Effector memory CD8-positive, alpha-beta T cell (primary cell): ENCODE measurements at places on chromosomes 2 and 18.

DNA sequence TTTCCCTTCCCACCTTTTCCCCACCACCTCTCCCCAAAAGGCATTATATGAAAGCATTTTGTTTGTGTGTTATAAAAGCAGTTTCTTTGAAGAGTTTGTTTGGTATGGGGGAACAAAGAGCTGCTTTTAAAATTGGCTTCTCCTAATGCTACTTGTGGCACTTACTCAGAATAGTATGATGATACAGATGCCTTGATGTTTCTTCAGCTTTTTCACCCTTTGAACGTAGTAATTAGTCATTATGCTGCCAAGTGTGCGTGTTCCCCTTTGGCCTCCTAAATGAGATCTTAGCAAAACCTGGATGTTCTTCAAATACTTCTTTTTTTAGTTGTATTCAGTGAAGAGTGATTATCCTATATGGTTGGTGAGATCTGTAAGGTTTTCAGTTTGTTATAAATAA is 183.4 kb downstream of the PTGR3 start:
- DNase-seq: no peak
- H3K36me3 ChIP-seq: peaks cover 3% of the 10 kb centered on the region
- no peaks in the 10 kb centered on the region for H3K27me3 ChIP-seq
- H3K4me3 ChIP-seq: peak overlapping the region; percentile 13
- H3K4me1 ChIP-seq: peaks cover 20% of the 10 kb centered on the region

- no peak overlapping the region for H3K27ac ChIP-seq
- H3K4me1 ChIP-seq: no peaks in the 10 kb centered on the region
- no peaks in the 10 kb centered on the region for H3K36me3 ChIP-seq
- H3K27me3 ChIP-seq: no peaks in the 10 kb centered on the region
- no peak overlapping the region for H3K4me3 ChIP-seq
- no peak for DNase-seq
Measured at GRCh38 chr2:125424266-125424785, 1231.6 kb upstream of the GYPC start.

DNA sequence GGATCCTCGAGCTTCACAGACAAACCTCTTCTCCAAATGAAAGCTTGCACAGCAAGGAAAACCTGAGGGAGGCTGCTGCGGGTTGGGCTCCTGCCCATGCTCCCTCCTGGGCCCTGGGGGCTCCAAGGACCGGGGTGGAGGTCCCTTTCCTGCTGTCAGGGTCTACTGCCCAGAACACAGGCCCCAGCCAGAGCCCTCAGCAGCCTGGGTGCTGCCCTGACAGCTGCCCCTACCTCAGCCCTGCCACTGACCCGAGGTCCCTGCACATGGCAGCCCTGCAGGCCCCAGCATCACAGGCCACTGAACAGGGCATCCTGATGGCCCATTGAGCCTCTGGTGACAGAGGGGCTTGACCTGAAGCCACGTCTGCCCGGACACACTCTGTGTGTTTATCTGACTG is 41.0 kb downstream of the CROCC2 start:
- H3K4me3 ChIP-seq: no peak overlapping the region
- no peaks in the 10 kb centered on the region for H3K4me1 ChIP-seq
- no peak for DNase-seq
- peaks cover 39% of the 10 kb centered on the region for H3K27me3 ChIP-seq
- H3K36me3 ChIP-seq: no peaks in the 10 kb centered on the region
- H3K27ac ChIP-seq: no peak overlapping the region

- no peak overlapping the region for H3K27ac ChIP-seq
- H3K4me3 ChIP-seq: no peak overlapping the region
- H3K36me3 ChIP-seq: peaks cover 43% of the 10 kb centered on the region
Measured at GRCh38 chr2:236127010-236127409, 41.2 kb downstream of the GBX2 start.

- H3K36me3 ChIP-seq: no peaks in the 10 kb centered on the region
- no peak overlapping the region for H3K27ac ChIP-seq
- peaks cover 22% of the 10 kb centered on the region for H3K27me3 ChIP-seq
- no peak for DNase-seq
- peak overlapping the region; percentile 44 for H3K4me3 ChIP-seq
Measured at GRCh38 chr2:131034122-131035051, 58.9 kb downstream of the FAM168B start.

GRCh38 chr2:73269686-73270465 is 14.4 kb downstream of the FBXO41 start:
- no peaks in the 10 kb centered on the region for H3K27me3 ChIP-seq
- no peak for DNase-seq
- H3K27ac ChIP-seq: no peak overlapping the region
- peaks cover 15% of the 10 kb centered on the region for H3K4me1 ChIP-seq

GRCh38 chr2:209367075-209367747 is 56.6 kb upstream of the MAP2 start:
- DNase-seq: no peak
- H3K27me3 ChIP-seq: no peaks in the 10 kb centered on the region
- no peak overlapping the region for H3K4me3 ChIP-seq

- H3K4me1 ChIP-seq: peaks cover 5% of the 10 kb centered on the region
- DNase-seq: no peak
- no peak overlapping the region for H3K4me3 ChIP-seq
- peaks cover 8% of the 10 kb centered on the region for H3K36me3 ChIP-seq
- no peaks in the 10 kb centered on the region for H3K27me3 ChIP-seq
- no peak overlapping the region for H3K27ac ChIP-seq
Measured at GRCh38 chr18:12000072-12000659, 18.9 kb downstream of the IMPA2 start.

DNA sequence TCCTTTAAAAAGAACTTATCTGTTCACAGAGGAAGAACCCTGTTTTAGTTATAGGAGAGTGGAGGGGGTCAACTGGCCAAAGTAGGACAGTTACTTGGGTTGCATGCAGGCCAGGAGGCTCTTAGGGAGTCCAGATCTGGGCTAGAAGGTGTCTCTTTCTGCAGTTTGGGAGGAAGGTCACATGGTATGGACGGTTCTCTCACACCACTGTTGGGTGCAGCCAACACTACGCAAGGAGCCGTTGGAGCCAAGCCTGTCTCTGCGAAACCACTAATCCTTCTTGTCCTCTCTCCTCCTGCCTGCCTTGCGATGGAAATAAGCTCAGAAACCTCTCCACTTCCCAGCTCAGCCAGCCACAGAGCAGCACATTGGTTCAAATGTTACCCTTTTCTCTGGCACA is 105.9 kb upstream of the TGFA start:
- H3K4me3 ChIP-seq: no peak overlapping the region
- DNase-seq: no peak
- peaks cover 41% of the 10 kb centered on the region for H3K27me3 ChIP-seq
- H3K36me3 ChIP-seq: no peaks in the 10 kb centered on the region
- no peak overlapping the region for H3K27ac ChIP-seq
- H3K4me1 ChIP-seq: peaks cover 4% of the 10 kb centered on the region

DNA sequence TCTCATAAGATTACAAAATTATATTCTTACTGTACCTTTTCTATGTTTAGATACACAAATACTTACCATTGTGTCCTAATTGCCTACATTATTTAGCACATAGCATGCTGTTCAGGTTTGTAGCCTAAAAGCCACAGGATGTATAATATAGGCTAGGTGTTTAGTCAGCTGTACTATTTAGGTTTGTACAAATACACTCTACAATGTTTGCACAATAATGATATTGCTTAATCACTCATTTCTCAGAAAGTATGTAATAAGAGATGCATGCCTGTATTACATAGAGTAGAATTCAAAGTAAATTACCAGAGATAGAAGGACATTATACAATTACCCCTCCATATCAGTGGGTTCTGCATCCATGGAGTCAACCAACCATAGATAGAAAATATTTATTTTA is 201.1 kb upstream of the COL3A1 start:
- no peaks in the 10 kb centered on the region for H3K36me3 ChIP-seq
- H3K4me3 ChIP-seq: no peak overlapping the region
- DNase-seq: no peak
- H3K27me3 ChIP-seq: no peaks in the 10 kb centered on the region
- no peaks in the 10 kb centered on the region for H3K4me1 ChIP-seq
- H3K27ac ChIP-seq: no peak overlapping the region

DNA sequence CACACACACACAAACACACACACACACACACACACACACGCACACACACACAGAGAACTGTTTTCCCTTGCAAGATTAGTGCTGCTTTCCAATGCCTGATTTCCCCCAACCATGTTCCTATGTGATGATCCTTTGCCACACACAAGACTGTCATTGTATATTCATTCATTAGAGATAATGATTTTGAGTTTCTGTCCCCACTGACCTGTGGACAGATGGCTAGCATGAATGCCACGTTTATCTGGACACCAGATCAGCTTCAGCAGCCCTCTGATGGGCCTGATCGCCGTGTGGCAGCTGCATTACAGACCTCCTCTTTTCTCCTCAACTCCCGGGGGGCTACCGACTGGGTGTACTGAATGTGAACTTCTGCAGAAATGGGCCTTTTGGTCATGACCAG is 353.0 kb downstream of the MYCN start:
- H3K27ac ChIP-seq: no peak overlapping the region
- no peak overlapping the region for H3K4me3 ChIP-seq
- H3K27me3 ChIP-seq: no peaks in the 10 kb centered on the region
- no peaks in the 10 kb centered on the region for H3K36me3 ChIP-seq
- H3K4me1 ChIP-seq: no peaks in the 10 kb centered on the region
- DNase-seq: no peak

DNA sequence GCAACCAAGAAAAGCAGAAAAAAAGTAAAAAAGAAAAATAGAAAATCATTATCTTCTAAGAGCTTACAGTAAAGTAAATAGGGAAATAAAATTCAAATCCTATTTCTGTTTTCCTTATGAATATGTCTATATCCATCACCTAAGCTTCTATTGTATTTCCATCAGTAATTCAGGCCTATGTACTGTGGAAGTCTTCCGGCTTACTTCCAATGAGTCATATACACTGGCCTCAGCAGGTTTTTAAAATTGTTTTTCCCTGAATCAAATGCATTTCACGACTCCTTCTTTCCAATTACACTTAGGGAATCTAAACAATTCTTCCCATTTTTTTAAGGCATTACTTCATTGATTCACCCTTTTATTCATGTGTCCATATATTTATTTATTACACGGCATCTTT is 164.7 kb downstream of the CCDC102B start:
- no peaks in the 10 kb centered on the region for H3K27me3 ChIP-seq
- H3K36me3 ChIP-seq: no peaks in the 10 kb centered on the region
- no peak overlapping the region for H3K27ac ChIP-seq
- no peaks in the 10 kb centered on the region for H3K4me1 ChIP-seq
- no peak overlapping the region for H3K4me3 ChIP-seq

DNA sequence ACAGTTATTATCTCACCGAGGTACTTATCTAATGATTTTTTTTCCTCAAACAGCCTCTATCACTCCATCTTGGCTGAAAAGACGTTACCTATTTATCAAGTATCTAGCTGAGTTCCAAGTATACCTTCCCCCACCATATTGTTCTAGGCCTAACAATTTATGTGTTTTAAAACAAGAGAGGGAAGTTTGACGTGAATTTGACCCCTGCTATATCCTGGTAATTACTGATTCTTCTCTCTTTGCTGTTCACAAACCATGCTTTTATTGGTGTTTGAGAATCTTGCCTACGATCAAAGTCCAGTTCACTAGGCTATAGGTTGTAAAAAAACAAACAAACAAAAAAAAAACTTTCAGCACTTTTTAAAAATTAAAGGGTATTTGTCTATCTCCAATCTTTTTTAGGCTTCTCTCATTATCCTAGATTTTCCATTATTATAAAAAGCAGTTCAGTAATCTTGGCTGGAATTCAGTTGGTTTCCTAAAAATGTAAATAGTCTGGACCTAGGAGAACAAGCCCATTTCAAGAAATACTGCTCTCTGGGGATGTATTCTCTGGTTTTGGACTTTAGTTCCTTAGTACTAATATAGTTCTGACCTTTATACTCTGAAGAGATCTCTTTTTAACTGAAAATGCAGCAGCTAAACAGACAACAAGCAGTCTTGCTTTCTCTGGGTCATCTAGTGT is 505.4 kb downstream of the CPS1 start:
- no peak for DNase-seq
- H3K27me3 ChIP-seq: no peaks in the 10 kb centered on the region
- no peak overlapping the region for H3K27ac ChIP-seq
- H3K4me1 ChIP-seq: no peaks in the 10 kb centered on the region

DNA sequence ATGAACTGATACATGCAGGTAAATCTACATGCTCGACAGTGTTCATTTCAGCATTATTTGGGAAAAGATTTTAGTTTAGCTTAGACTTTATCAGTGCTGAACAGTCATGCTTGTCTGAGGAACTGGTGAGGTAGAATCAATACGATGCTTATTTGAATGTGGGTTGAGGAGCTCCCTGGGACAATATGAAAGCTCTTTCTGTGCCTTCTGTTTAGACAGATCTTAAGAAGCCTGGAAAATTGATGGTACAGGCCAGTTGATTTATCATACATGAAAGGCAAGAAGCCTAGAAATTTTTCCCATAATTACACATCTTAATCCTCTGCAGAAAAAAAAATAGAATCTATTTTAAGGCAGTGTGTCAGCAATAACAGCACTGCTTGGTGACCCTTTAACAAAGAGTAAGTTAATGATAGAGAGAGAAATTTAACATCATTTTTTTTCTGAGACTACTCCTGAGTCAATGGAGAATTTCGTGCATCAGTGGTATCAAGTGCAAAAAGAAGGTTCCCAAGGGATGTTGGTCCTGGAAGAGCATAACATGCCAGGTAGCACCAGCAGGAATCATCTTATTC is 252.2 kb upstream of the CDH20 start:
- H3K4me1 ChIP-seq: no peaks in the 10 kb centered on the region
- no peak for DNase-seq
- H3K27ac ChIP-seq: no peak overlapping the region
- H3K27me3 ChIP-seq: no peaks in the 10 kb centered on the region
- no peaks in the 10 kb centered on the region for H3K36me3 ChIP-seq

DNA sequence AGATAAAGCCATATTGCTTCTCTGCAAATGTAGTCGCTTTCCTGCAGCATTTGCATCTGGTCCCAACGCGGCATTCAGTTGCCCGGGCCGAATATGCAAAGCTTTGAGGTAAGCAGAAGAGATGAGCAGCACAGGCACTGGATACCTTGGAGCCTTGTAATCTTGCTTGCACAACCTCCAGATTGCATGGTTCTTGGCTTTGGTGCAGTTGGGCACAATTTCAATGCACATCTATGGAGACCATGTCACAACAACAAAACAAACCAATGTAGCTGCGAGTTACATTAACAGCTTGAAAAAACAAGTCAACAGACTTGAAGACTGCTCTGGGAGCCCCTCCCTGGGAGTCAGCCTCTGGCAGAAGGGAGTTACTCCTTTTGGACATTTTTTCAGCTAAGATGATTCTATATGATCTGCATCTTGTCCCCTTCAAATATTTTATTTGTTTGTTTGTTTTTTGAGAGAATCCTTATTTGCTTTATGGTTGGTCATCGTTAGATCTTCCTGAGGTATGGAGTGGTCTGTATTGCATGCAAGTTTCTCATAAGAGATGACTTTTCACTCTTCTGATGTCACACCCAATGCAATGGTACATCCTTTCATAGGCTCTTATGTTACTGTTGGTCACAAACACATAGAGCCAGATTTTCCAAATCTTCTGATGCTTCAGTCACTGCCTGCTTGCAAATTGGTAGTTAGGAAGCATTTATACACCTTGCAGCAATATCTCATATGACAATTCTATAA is 113.5 kb downstream of the EFEMP1 start:
- no peak overlapping the region for H3K27ac ChIP-seq
- H3K4me3 ChIP-seq: no peak overlapping the region
- H3K36me3 ChIP-seq: no peaks in the 10 kb centered on the region
- no peaks in the 10 kb centered on the region for H3K27me3 ChIP-seq

- H3K36me3 ChIP-seq: no peaks in the 10 kb centered on the region
- H3K4me1 ChIP-seq: no peaks in the 10 kb centered on the region
- peaks cover 14% of the 10 kb centered on the region for H3K27me3 ChIP-seq
- H3K27ac ChIP-seq: no peak overlapping the region
Measured at GRCh38 chr2:152580714-152581113, 136.5 kb downstream of the PRPF40A start.
